Pancreas (tissue), 10 donors: ENCODE measurements at places on chromosomes 2 and 18. TPM values are rescaled to one million over a fixed set of nuclear protein-coding genes. Genes with fewer than 3 reads are reported as not detected.

DNA sequence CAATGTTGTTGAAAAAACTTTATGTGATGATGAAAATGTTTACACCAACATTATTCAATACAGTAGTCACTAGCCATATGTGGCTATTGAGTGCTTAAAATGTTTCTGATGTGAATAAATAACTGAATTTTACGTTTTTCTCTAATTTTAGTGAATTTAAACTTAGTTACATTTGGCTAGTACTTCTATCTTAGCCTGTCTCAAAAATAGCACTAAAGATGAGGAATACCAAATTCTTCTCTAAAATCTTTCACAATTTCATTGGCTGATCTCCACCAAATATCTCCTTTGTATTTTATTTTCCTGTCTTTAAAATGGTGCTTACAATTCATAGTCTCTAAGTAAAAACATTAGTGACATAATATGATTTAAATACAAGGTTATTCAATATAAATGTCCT lies 83.7 kb upstream of the RND3 start:
- no peak overlapping the region for H3K27ac ChIP-seq
- H3K27me3 ChIP-seq, result no peaks in the 10 kb centered on the region
- H3K4me3 ChIP-seq, result no peak overlapping the region
- H3K4me1 ChIP-seq, result no peaks in the 10 kb centered on the region

The RNU2-63P gene
- polyA plus RNA-seq, result not detected

DNA sequence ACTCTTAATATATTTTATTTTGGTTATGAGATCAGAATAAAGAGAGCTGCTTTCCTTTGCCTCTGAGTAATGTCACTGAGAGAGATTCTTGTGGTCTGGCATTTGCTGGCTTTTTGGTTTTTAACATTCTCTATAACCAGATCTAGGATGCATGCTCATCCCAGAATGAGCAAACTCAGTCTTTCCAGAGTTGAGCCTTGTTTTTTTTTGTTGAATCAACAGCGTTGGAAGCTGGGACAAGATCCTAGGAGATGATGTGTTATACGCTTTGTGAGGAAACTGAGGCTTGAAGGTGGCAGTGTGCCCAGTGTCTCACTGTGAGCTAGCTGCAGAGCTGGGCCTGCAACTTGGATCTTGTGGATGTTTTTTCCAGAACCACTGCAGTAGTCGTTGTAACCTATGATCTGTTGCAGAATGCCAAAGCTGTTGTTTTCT lies 19.5 kb downstream of the MYO1B start:
- H3K27ac ChIP-seq, result peak overlapping the region; percentile 38
- no peaks in the 10 kb centered on the region for H3K36me3 ChIP-seq
- no peak for DNase-seq
- H3K4me3 ChIP-seq, result no peak overlapping the region
- no peaks in the 10 kb centered on the region for H3K27me3 ChIP-seq

GRCh38 chr18:49560624-49561288 lies 1.1 kb upstream of the LIPG start:
- peak overlapping the region; percentile 31 for H3K4me3 ChIP-seq
- H3K4me1 ChIP-seq, result no peaks in the 10 kb centered on the region
- peaks cover 3% of the 10 kb centered on the region for H3K27me3 ChIP-seq
- no peak for DNase-seq
- H3K36me3 ChIP-seq, result no peaks in the 10 kb centered on the region

The PRSS56 gene
- 0.02 TPM for polyA plus RNA-seq

The TBC1D8 gene
- polyA plus RNA-seq, result 37.1 TPM

The LDLRAD4 gene
- polyA plus RNA-seq, result 2.6 TPM

- DNase-seq, result peak; percentile 28
- no peaks in the 10 kb centered on the region for H3K4me1 ChIP-seq
- no peaks in the 10 kb centered on the region for H3K27me3 ChIP-seq
- H3K36me3 ChIP-seq, result no peaks in the 10 kb centered on the region
Observed at GRCh38 chr2:67108231-67108630, 288.9 kb upstream of the ETAA1 start.

- no peak for DNase-seq
- no peaks in the 10 kb centered on the region for H3K27me3 ChIP-seq
- no peak overlapping the region for H3K4me3 ChIP-seq
- no peaks in the 10 kb centered on the region for H3K36me3 ChIP-seq
Observed at GRCh38 chr2:169746240-169746639, 12.6 kb downstream of the KLHL23 start.

The OTOS gene
- polyA plus RNA-seq, result not detected

DNA sequence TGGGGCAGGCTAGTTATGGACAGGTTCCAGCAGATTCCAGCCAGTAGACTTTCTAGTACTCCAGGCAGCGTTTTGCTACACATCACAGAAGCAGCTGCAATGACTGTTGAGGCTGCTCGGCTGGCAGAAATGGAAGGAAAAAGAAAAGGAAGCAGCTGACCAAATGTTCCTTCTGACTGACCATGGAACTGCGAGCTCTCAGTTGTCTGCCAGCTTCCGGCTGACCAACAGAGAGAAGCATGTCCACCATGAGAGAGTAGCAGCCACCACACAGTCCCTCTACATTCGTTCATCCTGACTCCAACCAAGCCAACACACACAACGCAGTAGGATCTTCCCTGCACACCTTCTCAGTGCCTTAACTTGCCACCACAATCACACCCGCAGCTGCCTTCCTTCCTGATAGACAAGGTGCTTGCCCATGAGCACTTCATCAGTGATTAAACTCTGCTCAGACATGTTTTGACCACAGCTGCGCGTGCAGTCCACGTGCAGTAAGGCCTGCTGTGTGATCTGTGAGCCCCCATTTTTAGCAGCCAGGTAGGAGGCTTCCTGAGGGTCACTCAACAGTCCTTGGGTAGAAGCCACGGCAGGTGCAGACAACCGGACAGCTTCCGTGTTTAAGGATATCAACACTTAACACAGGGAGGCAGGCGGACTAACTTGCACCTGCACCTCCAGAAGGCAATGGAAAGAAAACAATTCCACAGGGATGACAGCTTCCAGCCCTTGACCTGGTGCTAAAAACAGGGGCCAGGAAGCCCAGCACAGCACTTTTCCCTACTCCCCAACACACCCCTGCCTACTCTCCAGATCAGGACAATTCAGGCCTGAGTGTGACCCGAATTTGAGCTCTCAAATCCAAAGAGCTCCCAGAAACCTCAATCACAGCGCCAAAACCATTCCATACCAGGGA lies 996 bp downstream of the TGFBRAP1 start:
- H3K4me1 ChIP-seq, result no peaks in the 10 kb centered on the region
- peak overlapping the region; percentile 39 for H3K4me3 ChIP-seq
- DNase-seq, result peak; percentile 26
- peak overlapping the region; percentile 74 for H3K27ac ChIP-seq
- H3K27me3 ChIP-seq, result no peaks in the 10 kb centered on the region

GRCh38 chr2:97701851-97702465 lies 11.4 kb upstream of the ZAP70 start:
- peaks cover 2% of the 10 kb centered on the region for H3K4me1 ChIP-seq
- H3K27me3 ChIP-seq, result no peaks in the 10 kb centered on the region
- H3K27ac ChIP-seq, result no peak overlapping the region
- H3K36me3 ChIP-seq, result no peaks in the 10 kb centered on the region
- H3K4me3 ChIP-seq, result no peak overlapping the region

- no peak for DNase-seq
- H3K4me1 ChIP-seq, result no peaks in the 10 kb centered on the region
- H3K4me3 ChIP-seq, result no peak overlapping the region
- H3K27ac ChIP-seq, result no peak overlapping the region
Observed at GRCh38 chr2:4662161-4662779, 958.9 kb downstream of the DCDC2C start.

GRCh38 chr2:212940816-212941215 lies 210.6 kb downstream of the IKZF2 start:
- DNase-seq, result peak; percentile 64
- no peaks in the 10 kb centered on the region for H3K27me3 ChIP-seq
- H3K4me1 ChIP-seq, result peaks cover 18% of the 10 kb centered on the region
- H3K4me3 ChIP-seq, result no peak overlapping the region

DNA sequence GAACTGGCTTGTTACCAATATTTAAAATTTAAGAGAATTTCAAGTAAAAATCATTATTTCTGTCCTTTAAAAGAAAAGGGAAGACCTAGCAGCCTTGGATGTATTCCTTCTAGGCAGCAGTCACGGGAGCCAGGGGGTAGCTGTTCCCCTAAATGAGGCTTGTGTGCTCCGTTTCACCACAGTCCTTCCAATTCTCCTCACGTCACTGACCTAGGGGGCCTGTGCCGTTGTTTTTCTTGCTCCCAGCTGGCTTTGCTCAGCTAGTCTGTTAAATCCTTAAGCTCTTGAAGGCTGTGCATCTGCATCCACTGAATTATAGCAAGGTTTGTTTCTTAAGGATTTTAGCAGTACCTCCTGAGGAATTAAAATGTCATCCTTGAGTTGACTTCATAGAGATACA lies 9.9 kb downstream of the KLHL23 start:
- DNase-seq, result no peak
- no peak overlapping the region for H3K27ac ChIP-seq
- H3K27me3 ChIP-seq, result no peaks in the 10 kb centered on the region
- no peaks in the 10 kb centered on the region for H3K36me3 ChIP-seq

GRCh38 chr18:9925369-9925768 lies 11.6 kb downstream of the VAPA start:
- H3K36me3 ChIP-seq, result no peaks in the 10 kb centered on the region
- H3K27me3 ChIP-seq, result no peaks in the 10 kb centered on the region
- H3K4me3 ChIP-seq, result no peak overlapping the region
- peaks cover 81% of the 10 kb centered on the region for H3K4me1 ChIP-seq
- H3K27ac ChIP-seq, result no peak overlapping the region

DNA sequence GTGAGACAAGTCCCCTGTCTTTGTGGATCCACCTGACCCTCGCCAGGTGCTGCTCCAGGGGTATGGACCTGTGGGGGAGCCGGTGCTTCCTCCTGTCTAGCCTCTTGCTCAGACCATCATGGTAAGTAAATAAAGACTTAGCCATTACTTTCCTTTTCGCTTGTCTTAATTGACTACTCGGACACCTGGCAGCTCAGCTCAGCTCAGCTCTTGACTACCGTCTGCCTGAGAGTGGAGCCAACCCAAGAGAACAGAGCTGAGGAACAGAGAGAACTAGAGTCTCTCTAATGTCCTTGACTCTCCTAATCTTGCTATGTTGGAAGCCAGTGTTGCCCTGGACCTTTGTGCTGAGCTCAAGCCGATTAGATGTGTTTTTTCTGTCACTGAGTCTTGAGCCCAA lies 170.3 kb upstream of the CXCR4 start:
- H3K27me3 ChIP-seq, result no peaks in the 10 kb centered on the region
- no peak overlapping the region for H3K4me3 ChIP-seq
- no peak overlapping the region for H3K27ac ChIP-seq
- DNase-seq, result no peak
- no peaks in the 10 kb centered on the region for H3K4me1 ChIP-seq
- no peaks in the 10 kb centered on the region for H3K36me3 ChIP-seq

GRCh38 chr2:97988722-97989121 lies 7.0 kb downstream of the TMEM131 start:
- no peaks in the 10 kb centered on the region for H3K36me3 ChIP-seq
- H3K4me1 ChIP-seq, result peaks cover 5% of the 10 kb centered on the region
- no peaks in the 10 kb centered on the region for H3K27me3 ChIP-seq
- no peak overlapping the region for H3K4me3 ChIP-seq
- no peak for DNase-seq

The LOXHD1 gene
- polyA plus RNA-seq, result 0.12 TPM

GRCh38 chr2:129062146-129062912 lies 743.7 kb upstream of the HS6ST1 start:
- H3K4me3 ChIP-seq, result no peak overlapping the region
- no peaks in the 10 kb centered on the region for H3K27me3 ChIP-seq
- no peak overlapping the region for H3K27ac ChIP-seq

The EN1 gene
- not detected for polyA plus RNA-seq

The CTDSP1 gene
- 89.8 TPM for polyA plus RNA-seq

DNA sequence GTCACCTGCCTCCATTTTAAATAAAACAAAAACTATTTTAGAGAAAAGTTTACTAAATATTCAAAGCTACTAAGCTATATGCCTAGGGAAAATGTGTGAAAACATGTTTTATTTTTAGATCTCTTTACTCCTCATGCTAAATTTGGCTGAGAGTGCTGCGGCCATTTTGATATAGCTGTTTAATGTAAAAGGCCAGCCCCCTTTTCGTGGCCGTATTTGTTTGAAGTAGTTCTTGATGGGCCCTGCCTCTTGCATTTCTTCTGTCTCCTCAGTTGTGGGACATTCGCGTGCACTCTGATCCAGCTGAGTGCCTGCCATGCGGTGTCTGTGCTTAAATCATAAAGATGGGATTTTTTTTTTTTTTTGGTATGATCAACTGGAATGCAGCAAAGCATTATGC lies 64.0 kb downstream of the ZNF407 start:
- no peak overlapping the region for H3K27ac ChIP-seq
- H3K27me3 ChIP-seq, result no peaks in the 10 kb centered on the region
- DNase-seq, result no peak
- no peak overlapping the region for H3K4me3 ChIP-seq

The SIX2 gene
- 3.6 TPM for polyA plus RNA-seq

The GRHL1 gene
- 2.4 TPM for polyA plus RNA-seq

The SCYGR4 gene
- not detected for polyA plus RNA-seq
